ENCODE measurements at places on chromosomes 2 and 18. TPM values are rescaled to one million over a fixed set of nuclear protein-coding genes. Genes with fewer than 3 reads are reported as not detected.

GRCh38 chr2:186058614-186059013, 320.0 kb downstream of the FSIP2 start:
- no peaks in the 10 kb centered on the region for H3K27me3 ChIP-seq
- H3K4me1 ChIP-seq = no peaks in the 10 kb centered on the region
- DNase-seq = no peak
- no peak overlapping the region for H3K4me3 ChIP-seq
- no peaks in the 10 kb centered on the region for H3K36me3 ChIP-seq

HOXD3 gene
- total RNA-seq = not detected

- no peaks in the 10 kb centered on the region for H3K27me3 ChIP-seq
- no peak overlapping the region for H3K27ac ChIP-seq
- H3K4me3 ChIP-seq = no peak overlapping the region
- peak; percentile 31 for DNase-seq
- H3K4me1 ChIP-seq = no peaks in the 10 kb centered on the region
These were observed 32.5 kb upstream of the ARL5A start for GRCh38 chr2:151860613-151861146.

DNA sequence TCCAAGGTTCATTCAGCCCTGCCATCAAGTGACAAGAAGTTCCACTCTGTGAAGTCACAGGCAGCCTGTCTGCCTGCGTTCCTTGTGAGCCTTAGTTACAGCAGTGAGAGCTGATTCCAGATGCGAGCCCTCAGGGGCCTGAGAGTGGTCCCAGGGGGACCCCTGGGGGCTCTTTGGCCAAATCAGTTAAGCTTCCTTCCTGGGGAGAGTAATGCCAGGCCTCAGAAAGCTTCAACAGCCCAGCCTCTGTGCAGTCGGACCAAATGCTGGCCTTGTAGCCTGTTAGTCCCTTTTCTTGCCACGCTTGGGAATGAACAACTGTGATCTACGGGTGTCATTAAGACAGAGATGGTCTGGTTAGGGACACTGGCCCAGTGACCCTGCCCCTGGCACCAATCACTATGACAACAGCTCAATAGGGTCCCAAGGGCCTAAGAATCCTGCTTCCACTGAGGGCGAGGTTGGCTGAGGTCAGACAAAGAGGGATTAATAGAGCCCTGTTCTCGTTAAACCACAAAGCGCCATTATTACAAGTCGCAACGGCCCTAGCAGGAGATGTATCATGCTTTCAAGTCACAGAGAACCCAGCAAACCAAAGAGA, 50.9 kb downstream of the HS1BP3 start:
- peaks cover 31% of the 10 kb centered on the region for H3K4me1 ChIP-seq
- no peak overlapping the region for H3K4me3 ChIP-seq
- no peaks in the 10 kb centered on the region for H3K27me3 ChIP-seq
- DNase-seq = no peak
